ENCODE measurements at places on chromosomes 2 and 18.

GRCh38 chr2:109663721-109664120 lies 49.6 kb downstream of the SOWAHC start:
- no peak for DNase-seq

DNA sequence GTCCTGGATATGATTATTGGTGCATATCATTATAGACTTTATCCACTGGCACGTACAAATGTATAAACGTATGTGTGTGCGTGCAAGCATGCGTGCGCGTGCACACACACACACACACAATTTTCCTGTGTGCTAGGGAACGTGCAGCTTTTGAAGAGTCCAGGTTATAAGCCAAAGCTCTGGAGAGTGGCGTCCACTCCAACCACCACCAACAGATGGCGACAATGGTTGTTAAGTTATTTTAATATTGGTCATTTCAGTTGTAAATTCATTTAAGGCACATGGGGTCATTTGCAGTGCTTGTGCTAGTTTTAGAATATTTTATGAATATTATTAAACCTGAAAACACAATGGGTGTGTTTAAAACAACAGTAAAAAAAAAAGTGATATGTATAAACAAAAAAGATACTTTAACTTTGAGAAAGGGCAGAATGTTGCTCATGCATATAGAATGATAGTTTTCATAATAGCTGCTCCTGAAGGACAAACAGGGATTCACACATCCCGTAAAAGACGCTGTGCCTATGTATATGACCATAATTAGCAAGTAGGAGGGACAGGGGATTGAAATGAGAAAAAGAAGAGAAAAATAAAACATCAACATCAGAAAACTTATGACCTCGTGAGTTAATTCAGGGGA lies 124.2 kb upstream of the ITGB6 start:
- peak; percentile 53 for DNase-seq

DNA sequence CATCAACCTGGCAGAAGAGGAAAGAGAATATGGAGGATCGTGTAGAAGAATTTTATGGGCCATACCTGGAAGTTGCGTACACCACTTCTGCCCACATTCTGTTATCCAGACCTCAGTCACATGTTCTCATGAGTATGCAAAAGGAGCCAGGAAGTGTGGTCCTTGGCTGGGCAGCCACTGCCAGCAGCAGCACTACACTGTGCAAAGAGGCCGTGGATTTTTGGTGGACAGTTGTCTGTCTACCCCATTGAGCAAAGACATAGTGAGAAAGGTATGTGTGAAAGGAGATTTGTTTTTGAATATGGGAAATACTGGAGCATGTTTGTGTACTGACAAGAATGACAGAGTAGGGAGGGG lies 68.1 kb downstream of the SDC1 start:
- no peak for DNase-seq

DNA sequence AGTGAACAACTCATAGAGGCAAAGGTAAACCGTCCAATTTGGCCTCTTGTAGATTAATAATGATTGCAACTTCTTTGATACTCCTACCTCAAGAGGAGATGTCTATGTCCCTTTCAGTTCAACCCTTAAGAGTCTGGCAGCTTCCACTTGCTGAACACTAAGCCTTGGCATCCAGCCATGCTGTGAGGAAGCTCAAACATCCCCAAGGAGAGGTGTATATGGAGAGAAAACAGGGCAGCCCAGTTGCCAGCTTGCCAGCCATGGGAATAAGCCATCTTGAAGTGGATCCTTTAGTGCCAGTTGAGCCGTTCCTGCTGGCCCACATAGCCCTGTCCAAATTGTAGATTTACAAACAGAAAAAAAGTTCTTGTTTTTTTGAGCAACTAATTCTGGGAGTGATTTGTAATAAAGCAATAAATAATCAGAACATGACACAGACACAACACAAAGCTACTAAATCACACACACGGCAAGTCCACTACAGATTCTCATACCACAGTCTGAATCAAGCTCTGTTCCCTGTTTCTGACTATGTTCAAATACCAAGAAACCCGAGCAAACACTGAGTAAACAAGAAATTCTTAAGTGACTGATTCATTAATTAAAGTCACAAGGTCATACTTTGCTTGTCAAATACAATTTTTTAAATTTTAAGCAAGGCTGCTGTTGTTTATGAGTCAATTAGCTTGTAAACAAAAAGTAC lies 96.1 kb downstream of the PID1 start:
- DNase-seq, result no peak

- no peak for DNase-seq
These were observed 48.1 kb upstream of the SETBP1 start for GRCh38 chr18:44632469-44633145.

DNA sequence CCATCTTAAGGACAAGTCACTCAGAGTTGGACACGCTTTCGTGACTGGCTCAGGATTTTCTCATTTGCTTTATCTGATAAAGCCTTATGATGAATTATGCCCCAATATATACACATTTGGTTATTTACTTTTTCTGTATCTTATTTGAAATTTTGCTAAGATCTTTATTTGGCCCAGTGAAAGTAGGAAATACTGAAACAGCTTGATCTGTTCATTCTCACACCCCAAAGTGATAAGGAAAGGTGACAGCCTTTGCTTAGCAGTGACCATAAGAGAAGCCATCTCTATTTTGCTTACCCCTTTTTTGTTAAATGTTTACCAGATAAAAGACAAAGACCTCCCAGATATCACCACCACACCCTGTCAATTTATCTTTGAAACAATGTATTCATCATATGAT lies 428.3 kb downstream of the PARD3B start:
- DNase-seq, result no peak

- DNase-seq, result no peak
These were observed 8.7 kb downstream of the GYPC start for GRCh38 chr2:126664639-126665038.

- no peak for DNase-seq
These were observed 94.0 kb downstream of the LDLRAD4 start for GRCh38 chr18:13312515-13312914.

DNA sequence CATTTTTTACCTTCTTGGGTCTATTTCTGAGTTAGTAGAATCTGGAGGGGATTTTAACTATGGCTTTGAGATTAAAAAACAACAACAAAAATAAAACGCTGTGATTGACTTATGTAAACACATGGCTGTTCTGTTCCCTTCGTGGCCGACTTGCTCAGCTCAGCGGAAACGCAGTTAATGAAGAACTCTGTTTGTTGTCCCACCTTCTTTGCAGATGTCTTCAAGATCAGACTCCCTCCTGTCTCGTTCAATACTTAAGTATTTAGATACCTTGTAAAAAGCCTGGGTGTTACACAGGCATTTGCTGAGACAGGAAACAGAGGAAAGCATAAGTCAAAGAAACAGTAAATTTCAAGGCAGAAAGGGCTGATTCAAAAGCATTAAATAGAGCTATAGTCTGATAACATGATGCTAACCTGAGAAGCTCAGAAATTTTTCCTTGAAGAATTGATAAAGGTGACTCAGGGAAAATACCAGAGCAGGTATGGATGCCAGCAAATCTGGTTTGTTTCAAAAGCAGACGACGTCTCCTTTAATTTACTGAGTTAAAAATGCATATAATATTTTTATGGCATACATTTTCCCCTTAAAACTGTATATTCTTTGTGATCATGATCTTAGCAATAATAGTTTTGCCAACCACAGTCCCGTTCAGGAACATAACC lies 21.7 kb upstream of the POLI start:
- no peak for DNase-seq

- no peak for DNase-seq
These were observed 6.0 kb downstream of the RETREG2 start for GRCh38 chr2:219184121-219184520.

DNA sequence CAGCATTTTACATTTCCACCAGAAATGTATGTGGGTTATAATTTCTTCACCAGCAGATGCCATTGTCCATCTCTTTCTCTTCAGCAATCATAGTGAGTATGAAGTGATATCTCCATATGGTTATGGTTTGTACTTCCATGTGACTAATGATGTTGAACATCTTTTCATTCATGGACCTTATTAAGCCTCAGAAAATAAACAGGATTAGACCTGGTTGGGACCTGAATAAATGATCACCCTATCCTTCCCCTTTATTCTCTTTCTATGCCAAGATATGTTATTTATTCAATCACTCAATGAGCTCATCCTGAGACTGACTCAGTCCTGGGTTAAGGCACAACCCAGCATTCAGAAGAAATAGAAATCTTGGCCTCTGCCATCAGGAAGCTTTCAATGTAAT lies 86.6 kb downstream of the ANTXR1 start:
- DNase-seq, result no peak

DNA sequence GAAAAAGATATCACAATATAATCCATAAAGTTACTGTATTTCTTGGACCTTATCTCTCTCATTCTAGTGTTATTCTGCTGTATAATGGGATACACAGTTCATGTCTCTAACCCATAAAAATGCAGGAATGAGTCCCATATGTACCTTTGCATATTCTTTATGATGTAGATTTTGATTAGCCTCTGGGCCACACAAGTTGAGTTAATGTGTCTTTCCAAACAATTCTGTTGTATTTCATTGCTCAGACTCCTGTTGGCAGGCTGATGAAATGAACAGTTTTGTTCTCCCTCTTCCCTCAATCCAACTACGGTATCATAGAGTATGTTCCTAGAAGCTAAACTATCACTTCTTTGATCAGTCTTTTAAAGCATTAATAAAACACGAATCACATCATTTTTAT lies 113.2 kb upstream of the SATB2 start:
- no peak for DNase-seq

DNA sequence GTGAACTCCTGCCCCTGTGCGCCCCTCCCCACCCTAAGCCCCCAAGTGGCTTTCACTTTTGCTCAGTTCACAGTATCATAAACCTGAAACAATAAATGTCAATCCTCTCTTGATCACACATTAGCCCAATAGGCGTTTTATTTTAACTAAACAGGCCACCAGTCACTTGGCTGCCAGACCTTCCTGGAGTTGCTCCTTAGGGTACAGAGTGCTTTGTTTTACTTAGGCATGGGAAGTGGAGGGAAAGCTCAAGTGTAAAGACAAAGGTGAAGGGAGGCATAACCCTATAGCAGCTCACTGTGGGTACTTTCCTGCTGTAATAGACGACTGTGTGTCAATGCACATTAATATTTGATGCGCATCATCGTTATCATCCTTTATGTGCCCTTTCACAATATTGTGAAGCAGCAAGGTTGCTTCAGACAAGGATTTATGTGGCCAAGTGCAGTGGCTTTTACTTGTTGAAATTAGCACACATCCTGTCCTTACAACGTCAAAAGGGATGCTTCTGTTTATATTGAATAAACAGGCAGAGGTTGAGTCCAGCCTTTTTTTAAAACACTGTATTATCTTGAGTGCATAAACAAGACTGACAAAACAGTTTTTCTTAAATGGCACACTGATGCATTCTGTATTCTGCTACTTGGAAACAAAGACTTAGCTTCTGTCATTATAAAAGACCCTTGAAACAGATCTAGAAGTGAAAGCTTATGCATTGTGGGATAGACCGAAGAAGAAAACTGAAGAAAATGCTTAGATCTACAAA lies 168.5 kb downstream of the TMEFF2 start:
- no peak for DNase-seq

DNA sequence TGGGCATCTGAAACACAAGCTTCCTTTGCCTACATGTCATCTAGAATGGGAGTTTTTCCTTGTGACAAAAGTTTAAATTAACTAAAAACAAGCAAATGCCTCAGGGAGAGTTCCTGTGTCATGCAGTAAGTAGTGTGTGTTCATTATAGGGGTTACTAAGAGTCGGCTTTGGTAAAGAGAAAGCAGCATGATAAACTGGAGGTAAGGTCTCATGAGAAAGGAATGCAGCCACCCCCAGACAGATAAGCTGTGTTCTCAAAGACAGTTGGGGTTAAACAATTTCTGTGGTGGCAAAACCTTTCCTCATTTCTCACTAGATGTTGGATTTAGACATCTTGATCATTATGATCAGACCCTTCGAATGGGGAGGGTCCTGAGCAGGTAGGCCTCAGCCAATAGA lies 129.7 kb downstream of the MAP4K4 start:
- DNase-seq, result no peak

DNA sequence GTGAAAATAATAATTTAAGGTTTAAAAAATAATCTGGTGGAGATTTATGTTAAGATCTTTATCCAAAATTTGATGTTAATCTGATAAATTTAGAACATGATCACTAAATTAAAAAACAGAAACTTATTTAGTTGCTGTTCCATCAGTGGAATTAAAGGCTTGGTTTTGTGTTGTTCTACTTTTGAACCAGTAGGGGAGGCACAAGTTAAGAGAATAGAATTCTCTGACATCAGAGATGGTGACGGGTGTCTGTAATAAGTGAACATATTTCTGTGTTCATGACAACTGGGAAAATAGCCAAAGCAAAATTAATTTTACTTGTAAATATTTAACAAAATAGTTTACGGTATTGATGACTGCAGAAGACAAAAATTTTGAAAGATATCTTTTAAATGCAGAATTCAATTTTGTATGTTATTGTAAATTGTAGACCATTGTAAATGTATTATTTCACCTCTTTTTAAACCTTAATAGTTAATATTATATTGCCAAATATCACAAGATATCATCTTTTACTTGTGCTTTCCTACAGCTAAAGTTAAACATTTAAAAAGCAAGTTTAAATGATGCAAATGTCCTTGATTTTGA lies 106.0 kb downstream of the UBR3 start:
- no peak for DNase-seq

GRCh38 chr2:222193328-222193983 lies 105.3 kb downstream of the PAX3 start:
- no peak for DNase-seq

GRCh38 chr2:217279140-217279539 lies 419.3 kb upstream of the TNP1 start:
- DNase-seq, result no peak

- DNase-seq, result no peak
These were observed 28.5 kb upstream of the PPP3R1 start for GRCh38 chr2:68280796-68281195.
